ENCODE measurements at places on chromosomes 11 and 22.
A peak's percentile ranks its signal among the peaks of the same experiment; 100 is the strongest.

DNA sequence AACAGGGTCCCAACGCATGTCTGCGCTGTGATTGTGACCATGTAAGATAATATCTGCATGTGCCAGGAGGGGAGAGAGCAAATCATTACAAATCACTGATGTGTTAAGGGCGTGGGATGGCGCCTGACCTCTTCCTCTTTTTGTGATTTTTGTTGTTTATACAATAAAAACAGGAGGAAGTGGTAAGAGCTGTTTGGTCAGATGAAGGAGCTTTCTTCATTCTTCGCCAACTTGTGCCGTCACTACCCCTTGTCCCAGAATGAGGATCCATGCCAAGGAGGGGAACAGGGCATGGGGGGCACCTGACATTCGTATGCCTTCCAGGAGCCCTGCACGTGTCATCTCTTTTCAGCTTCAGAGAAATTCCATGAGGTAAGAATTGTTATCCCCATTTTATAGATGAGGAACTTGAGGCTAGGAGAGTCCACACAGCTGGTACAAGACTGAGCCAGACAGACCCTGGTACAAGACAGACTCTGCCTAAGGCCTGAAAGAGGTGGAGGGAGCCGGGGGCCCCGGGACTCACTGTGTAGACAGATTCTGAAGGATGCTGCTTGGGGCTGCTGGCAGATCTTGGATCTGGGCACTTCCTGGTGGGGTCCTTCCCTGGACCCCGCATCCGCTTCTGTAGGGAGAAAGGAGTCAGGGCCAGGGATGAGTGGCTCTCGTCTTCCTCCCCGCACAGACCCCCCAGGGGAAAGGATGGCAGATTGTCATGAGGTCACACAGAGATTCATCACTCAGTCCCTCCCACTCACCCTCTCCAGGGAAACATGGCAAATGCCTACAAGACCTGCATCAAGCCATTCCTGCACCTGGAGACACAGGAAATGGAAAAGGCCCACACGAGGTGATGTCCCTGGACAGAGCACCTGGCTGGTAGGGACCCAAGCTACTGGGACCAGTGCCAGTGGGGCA lies 34.6 kb downstream of the NFAM1 start:
- DNase-seq, result no peak

- no peak for DNase-seq
These were observed 17.1 kb upstream of the DGKZ start for GRCh38 chr11:46330154-46330553.

GRCh38 chr22:34370711-34371110 lies 450.4 kb upstream of the LARGE1 start:
- no peak for DNase-seq

GRCh38 chr22:46798366-46799350 lies 36.2 kb downstream of the TBC1D22A start:
- peak; percentile 71 for DNase-seq

DNA sequence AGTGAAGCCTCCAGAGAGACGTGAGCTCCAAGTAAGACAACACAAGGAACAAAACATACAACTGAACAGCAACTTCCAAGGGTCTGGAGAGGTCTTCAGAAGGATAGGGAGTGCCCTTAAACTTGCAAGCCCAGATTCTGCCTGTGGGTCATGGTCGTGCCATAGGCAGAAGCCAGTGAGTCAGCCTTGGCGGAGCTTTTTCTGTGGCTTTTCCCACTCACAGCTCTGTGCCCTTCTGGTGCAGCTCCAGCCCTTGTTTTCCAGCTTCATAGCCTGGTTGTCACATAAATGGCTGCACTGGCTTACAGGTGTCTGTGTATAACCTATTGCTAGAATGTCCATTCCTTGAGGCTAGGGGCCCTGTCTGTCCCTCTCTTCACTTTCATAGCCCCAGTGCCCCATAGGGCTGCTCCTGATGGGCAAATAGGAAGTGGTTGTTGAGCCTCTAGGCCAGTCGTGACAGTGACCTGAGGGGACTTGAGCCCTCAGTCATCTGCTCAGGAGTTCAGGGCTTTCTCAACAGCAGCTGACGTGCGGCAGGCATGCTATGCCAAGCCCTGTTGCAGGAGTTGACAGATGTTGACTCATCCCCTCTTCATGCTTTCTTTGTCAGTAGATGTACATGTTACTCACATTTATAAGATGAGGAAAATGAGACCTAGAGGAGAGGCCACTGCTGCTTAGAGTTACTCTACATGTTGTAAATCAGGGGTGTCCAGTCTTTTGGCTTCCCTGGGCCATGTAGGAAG lies 7.4 kb downstream of the MED15 start:
- peak; percentile 85 for DNase-seq

- DNase-seq, result peak; percentile 24
These were observed 2.8 kb downstream of the AAMDC start for GRCh38 chr11:77823775-77824174.

- no peak for DNase-seq
These were observed 75.6 kb upstream of the LMO2 start for GRCh38 chr11:33967451-33967850.

Measured in fibroblast of skin of scalp (primary cell).